ENCODE measurements at places on chromosomes 7 and 10. TPM values are rescaled to one million over a fixed set of nuclear protein-coding genes. Genes with fewer than 3 reads are reported as not detected.

DNA sequence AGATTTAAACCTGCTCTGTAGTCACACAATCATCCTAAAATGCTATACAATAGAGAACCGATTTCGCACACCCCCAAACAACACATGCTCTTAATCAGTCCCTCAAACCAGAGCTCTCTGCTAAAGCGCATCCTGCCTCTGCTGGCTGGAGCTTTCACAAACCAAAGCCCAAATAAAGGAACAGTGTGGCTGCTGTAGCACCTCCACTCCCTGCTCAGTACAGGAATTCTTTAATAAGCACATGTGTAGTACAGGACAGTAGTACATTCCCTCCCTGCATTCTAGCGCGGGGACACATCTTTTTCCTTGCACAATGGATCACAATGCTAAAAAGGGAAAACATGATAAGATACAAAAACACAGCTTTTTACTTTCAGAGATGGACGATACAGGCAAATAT is 684.6 kb downstream of the MAGI2 start:
- no peak for DNase-seq

DNA sequence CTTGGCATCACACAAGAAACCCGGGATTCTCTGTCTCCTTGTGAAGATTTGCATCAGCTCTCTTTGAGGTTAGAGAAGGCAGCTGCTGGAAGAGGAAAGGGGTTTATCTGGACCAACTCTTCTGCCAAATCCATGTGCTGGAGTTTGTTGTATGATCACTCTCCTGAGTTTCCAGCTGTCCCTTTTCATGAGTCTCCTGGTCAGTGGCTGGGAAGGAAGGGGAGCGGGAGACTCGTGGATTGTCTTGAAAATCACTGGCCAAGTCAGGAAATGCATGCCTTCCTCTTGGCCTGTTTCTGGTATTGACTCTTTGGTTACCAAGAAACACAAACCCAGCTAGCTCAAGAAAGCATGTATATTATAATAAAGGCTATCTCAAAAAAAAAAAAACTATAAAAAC is 38.8 kb downstream of the TACR2 start:
- DNase-seq: no peak

DNA sequence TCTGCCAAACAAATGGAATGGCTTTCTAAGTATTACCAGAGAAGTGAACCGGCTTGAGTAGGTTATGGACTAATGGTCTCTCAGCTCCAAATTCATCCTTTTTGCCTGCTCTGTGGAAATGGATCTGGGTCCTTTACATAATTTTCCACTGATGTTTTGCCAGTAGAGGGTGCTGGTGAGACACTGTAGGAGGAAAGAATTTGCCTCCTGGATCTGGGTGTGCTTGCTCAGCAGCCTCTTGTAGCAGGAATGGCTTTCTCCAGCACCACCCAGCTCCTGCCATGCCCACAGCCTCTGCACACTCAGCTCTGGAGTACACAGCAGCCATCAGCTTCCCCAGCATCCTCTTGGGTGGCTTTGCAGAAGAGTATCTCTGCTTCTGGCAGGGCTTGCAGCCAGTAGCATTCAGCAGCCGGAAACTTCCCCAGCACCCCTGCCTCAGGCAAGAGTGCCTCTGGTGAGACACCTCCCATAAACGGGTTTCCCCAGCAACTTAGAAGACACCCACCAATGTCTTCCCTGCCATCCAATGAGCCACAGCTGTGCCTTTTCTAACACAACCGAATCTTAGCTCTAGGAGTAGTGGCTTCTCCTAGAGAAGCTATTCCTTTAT is 235.0 kb upstream of the PLPP4 start:
- no peak for DNase-seq

DNA sequence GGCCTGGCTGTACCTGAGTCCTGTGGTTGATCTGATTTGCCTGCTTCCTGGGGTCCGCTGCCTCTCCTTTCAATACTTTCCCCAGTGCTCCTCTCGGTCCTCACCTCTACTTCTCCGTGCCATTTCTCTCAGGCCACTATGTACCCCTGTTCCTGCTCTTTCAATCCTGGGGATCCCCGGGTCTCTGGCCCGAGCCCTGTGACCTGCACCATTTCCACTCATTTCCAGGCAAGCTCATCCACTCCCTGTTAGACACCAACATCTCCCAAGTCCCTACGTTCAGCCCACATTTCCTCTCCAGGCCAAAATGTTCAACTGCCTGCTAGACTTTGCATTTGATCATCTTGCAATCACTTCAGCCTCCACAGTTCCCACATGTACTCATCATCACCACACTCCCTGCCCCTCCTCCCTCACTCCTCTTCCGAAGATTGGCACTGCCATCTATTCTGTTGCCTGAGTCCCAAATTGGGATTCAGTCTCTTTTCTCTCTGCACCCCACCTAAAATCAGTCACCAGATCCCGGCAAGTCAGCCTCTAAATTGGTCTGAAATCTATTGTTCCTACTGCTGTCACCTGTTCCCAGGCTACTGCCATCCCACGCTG is 34.4 kb upstream of the ZMIZ1 start:
- peak; percentile 25 for DNase-seq

DNA sequence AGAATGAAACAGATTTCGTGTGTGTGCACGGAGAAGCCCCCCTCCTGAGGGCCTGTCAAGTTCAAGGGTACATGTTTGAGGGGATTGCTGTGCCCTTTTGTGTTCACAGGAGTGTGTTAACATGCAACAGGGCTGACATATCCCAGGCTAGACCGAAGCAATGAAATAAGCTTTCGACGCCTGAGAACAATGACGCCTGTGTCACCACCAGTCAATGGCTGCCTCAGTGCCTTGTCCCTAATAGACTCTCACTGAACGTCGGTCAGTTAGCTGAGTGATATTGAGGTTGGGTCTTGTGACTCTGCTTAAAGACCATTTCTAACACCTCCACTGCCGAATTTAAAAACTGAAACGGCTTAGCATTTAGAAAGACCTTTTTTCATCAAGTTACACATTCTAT is 175.2 kb upstream of the TCF7L2 start:
- no peak for DNase-seq

- no peak for DNase-seq
Measured at GRCh38 chr7:42915356-42915755, 3.5 kb upstream of the C7orf25 start.

Gene ENTPD1
- total RNA-seq: 28.7 TPM

Gene FXYD4
- not detected for total RNA-seq

Gene RPA3
- 26.3 TPM for total RNA-seq

Gene TMEM270
- total RNA-seq: not detected
